Lung (tissue), 17 donors: ENCODE measurements at places on chromosomes 4 and X.

- DNase-seq = no peak
Measured at GRCh38 chr4:156820931-156821330, 150.7 kb downstream of the PDGFC start.

DNA sequence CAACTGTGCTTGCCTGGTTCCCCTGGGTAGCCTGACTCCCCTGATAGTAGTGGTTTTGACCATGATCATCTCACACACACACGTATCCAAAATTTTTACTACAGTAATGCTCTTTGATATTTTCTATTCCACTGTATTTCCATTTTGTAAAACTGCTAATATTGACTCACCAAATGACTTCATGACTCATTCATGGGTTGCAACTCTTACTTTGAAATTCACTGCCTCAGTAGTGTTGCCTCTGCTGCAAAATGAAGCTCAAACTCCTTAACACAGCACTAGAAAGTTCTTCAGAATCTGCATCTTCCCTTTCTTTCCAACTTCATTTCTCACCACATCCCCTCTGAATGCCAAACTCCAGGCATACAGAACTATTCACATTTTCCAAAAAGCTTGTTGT is 20.3 kb downstream of the QRFPR start:
- DNase-seq = no peak

- DNase-seq = no peak
Measured at GRCh38 chr4:107718351-107718965, 1.6 kb downstream of the PAPSS1 start.

GRCh38 chr4:168854350-168854921 is 155.6 kb downstream of the CBR4 start:
- DNase-seq = no peak

GRCh38 chrX:2632533-2633504 is 58.3 kb upstream of the CD99 start:
- DNase-seq = no peak

GRCh38 chr4:169682372-169683047 is 62.1 kb downstream of the CLCN3 start:
- DNase-seq = peak; percentile 21

GRCh38 chr4:89674876-89675459 is 162.0 kb downstream of the SNCA start:
- no peak for DNase-seq

DNA sequence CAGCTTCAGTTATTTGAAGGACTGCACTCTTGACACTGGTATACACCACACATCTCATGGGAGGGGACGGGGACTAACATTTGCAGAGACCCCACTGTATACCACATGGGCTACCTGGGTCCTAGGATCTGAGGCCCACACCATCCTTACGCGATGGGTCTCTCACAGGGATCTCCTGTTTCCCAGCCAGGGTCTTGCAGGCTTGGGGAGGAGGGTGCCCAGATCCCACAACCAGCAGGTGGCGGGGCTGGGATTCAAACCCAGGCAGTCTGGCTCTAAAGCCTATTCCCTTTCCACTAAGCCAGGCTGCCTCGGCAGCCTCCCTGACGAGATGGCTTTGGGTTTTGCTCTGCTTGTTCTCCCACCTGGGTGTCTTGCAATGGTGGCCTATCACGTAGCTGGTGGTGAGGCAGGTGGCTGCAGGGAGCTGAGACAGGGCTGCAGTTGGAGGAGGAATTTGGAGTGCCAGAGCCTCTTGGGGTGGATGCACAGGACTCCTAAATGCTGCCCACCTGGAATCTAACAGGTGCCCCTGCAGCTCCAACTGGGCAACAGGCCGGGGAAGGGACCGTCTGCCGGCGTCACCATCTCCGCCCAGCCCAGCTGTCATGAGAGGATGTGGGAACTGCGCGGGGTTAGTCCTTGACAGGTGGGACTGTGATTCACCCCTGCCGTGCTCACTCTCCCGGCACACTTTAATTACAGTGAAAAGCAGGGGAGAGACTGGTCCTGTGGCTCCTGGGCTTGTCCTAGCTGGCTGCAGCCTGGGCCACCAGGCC is 110.7 kb downstream of the PSAPL1 start:
- DNase-seq = no peak

- DNase-seq = no peak
Measured at GRCh38 chr4:150119492-150119891, 41.2 kb downstream of the DCLK2 start.

- no peak for DNase-seq
Measured at GRCh38 chrX:19065535-19065934, 56.7 kb downstream of the ADGRG2 start.
